Spinal cord (tissue), 10 donors: ENCODE measurements at places on chromosomes 3 and 15.

DNA sequence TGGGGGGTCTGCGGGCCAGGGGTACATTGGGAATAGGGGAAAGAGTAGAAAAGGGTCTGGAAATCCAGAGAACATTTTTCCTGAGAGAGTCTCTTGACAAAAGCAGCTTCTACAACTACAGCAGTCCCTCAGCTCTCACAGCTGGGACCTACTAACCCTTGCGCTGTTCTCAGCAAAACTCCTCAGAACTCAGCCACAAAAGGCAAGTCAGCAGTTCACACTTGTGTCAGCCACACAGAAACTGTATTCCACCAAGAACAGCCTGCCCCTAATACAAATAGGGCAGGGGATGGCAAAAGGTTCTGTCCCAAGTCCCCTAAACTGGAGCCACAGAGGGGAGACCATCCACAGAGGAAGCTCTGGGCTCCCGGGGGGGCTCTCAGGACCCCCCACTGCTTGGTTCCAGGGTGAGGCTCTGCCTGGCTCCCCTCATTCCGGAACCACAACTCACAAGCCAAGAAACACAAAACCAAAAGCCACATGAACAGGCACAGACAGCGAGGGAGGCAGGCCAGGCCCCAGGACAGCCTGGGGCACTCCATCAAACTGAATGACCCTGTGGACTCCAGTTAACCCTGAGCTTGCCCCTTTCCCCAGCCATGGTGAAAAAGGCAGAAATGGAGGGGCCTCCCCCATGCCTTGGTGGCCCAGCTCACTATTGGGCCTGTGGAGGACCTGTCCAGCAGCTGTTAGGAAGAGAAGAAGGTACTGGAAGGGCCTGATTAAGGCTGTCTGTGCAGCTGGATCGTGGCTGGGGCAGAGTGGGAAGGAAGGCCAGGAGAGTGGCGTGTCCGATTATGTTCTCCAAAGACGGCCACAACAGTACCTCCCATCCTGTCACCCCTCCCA is 162.0 kb downstream of the CHSY1 start:
- no peak for DNase-seq

DNA sequence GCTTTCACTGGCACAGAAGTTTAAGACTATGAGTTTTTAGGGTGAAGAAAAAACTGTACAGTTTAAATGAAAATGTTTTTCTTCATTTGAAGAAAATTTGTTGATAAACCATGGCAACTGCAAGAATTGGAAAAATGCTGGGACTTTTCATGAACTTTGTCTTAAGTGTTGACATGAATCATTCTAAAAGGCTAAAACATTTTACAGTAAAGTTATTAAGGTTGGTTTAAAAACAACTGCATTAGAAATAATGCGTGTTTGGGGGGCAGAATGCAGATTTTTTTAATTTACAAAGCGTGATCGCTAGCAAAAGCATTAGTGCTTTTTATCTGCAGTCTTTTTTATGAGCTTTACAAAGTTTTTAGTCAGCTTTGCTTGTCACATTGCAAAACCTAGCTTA is 601.9 kb upstream of the TGFBR2 start:
- DNase-seq = no peak

- DNase-seq = no peak
These were observed 617.5 kb upstream of the CCDC54 start for GRCh38 chr3:106759731-106760130.

- DNase-seq = no peak
These were observed 26.9 kb upstream of the CACNA2D2 start for GRCh38 chr3:50530001-50530970.

DNA sequence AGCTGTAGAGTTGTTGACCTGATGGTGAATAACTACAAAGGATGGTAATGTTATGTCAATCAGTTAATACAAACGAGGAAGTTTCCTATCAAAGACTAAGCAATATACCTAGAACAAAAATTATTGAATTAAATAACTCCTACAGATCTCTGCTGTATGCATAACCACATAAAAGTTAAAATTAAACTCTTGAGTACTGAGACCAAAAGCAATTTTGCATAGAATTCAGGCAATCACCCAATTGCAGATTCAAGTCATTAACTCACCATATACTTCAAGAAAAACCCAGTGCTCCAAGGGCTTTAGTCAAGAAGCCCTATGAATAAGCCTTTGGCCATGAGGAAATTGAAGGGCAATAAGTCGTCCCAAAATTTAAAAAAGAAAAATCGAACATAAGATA is 518.8 kb downstream of the MECOM start:
- DNase-seq = no peak

DNA sequence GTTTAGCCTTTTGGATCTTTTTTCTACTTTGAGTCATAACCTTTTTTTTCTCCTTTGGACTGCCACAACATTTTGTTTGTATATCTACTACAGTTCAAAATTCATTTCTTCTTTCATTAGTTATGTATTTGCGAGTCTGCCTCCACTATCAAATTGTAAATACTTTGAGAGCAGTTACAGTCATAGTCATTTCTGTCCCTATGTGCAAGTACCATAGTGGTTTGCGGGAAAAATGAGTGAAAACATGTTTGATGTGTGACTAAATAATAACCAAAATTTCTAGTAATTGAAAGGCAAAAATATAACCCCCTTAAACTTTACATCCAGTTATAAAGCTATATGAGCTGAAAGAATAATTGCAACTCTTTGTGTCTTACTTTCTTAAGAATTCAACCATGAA is 45.8 kb upstream of the CCDC50 start:
- DNase-seq = no peak

DNA sequence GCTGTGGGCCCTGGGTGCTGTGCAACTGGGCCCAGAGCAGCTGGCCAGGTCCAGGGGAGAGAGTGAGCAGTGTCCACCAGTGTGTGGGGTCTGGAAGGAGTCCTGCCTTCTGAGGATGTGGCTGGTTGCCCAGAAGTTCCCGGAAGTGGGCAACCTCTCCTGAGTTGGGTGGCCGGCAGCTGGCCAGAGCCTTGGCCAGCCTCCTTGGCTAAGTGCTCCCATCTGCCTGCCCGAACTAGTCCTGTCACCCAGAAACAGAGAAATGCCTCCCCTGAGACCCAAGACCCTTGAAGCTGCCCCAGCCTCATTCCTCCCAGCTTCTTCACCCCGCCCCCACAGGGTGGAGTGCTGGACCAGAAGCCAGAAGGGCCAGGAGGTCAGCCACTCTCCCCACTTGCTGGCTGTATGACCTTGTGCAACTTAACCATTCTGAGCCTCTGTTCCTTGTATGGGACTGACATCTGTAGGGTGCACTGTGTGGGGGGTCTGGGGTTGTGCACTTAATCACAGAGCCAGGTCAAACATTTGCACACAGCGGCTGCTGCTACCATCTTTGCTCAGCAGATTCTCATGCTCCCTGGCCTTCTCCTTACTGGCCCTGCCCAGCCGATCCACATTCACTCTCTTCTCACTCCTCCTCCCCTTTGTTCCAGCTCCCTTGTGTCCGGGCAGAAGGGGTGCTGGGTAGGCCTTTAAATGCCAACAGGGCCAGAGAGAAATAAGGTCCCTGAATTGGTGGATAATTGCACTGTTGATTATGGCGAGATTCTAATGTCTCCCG is 7.5 kb upstream of the ALAS1 start:
- no peak for DNase-seq

- no peak for DNase-seq
These were observed 297.0 kb upstream of the LRRFIP2 start for GRCh38 chr3:37471425-37471824.

GRCh38 chr3:24943961-24944360 is 449.3 kb upstream of the THRB start:
- no peak for DNase-seq

DNA sequence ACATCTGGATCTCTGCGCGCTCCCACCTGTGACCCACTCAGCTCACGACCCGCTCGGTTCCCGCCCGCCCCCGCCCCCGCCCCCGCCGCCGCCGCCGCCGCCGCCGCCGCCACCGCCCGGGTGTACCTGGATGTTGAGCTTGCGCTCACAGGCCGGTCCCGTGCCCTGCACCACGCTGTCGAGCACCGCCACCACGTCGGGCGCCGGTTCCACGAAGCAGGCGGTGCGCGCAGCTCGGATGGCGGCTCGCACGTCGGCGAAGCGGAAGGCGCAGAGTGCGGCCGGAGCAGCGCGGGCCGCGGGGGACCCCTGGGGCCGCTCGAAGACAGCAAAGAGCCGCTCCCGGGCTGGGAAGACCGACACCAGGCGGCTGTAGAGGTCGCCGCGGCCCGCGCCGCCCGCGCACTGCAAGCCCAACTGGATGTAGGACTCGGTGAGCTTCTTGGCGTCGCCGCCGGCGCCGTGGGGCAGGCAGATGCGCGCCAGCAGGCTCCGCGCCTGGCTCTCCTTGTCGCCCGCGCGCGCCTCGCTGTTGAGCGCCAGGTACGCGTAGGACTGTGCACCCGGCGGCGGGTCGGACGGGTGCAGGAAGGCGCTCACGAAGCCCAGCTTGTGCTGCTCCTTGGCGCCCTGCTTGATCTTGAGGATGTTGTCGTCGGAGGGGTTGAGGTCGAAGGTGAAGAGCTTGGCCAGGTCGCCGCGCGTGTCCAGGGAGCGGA is 1.1 kb downstream of the PLXND1 start:
- DNase-seq = no peak

DNA sequence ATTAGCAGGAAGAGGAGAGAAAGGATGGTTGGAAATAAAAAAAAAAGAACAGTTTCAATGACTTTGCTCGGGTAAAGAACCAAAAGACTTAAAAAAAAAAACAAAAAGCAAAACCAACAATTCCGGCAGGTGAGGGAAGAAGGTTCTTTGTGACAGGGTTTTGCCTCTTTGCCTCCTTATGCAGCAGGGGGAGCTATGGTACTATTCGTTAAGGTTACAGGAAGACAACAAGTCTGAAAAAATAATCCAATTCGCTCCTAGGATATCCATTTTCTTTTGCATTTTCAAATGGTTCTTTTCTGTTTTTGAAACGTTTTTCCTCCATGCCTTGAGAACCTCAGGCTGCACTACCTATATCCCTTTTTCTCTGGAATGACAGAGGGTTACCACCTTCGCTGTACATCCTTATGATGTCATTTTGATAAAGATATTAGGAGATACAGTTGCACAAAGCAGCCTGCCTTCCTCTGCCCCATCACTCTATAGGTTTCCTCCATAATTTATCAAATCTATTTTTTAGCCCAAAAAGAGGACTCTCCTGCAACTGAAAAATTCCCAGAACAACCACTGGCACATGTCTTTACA is 55.0 kb downstream of the CFAP20DC start:
- peak; percentile 83 for DNase-seq

GRCh38 chr3:45330510-45331295 is 57.7 kb upstream of the LARS2 start:
- no peak for DNase-seq

DNA sequence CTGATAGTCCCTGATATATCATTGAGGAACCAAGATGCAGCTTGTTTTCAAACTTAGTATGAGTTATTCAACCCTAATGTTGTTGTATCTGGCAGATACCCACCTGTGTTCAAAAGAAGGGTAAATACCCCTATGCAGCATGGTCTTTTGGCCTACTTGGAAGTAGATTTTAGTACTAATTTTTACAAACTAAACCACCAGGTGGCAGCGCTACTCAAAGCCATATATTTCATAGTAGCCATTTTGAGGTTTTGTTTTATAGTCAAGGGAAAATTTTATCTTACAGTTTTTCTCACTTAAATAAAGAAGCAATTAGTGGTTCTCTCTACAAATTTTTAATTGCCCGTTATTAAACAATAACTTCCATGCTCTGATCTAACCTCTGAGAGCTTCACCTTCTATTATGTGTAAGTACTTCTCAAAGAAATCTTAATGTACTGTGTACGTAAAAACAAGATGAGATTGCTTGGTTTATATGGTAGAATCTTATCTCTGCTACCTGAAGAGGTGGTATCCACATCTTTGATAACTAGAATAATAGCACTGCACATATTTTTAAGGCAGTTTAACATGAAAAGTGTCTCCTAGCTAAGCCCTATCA is 31.5 kb upstream of the MLF1 start:
- peak; percentile 5 for DNase-seq

DNA sequence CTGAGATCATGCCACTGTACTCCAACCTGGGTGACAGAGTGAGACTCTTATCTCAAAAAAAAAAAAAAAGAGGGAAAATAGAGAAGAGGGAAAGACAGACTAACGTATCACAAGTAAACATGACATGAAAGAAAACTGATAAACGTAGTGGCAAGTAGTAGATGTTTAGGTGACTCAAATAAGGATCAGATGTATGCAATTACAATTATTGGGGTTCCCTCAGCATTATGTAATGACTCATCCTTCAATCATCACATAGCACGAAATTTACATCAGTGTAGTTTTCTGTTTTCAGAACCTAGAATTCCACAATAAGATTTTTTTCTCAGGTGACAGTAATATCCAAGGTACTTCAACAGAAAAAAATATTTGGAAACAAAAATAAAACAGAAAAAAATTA is 46.6 kb downstream of the DPP8 start:
- no peak for DNase-seq

DNA sequence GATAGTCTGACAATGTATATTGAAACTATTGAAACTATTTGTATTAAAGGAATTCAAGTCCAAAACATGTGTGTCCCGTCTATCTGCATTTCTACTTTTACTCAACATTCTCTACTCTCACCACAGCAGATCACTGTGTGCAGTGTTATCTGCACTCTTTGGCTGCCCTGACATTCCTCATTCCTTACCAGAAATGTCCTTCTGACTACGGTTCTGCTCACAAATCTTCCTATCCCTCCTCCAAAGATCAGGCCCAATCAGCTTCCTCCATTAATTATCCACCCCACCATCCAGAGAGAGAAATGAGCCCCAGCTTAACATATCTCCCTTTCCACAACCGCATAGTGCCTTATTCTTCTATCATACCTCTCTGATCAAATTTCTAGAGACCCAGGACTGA is 94.7 kb downstream of the TBL1XR1 start:
- DNase-seq = no peak

GRCh38 chr3:107882881-107883280 is 207.9 kb downstream of the CD47 start:
- DNase-seq = no peak

GRCh38 chr3:118637846-118638245 is 396.8 kb downstream of the IGSF11 start:
- DNase-seq = no peak

DNA sequence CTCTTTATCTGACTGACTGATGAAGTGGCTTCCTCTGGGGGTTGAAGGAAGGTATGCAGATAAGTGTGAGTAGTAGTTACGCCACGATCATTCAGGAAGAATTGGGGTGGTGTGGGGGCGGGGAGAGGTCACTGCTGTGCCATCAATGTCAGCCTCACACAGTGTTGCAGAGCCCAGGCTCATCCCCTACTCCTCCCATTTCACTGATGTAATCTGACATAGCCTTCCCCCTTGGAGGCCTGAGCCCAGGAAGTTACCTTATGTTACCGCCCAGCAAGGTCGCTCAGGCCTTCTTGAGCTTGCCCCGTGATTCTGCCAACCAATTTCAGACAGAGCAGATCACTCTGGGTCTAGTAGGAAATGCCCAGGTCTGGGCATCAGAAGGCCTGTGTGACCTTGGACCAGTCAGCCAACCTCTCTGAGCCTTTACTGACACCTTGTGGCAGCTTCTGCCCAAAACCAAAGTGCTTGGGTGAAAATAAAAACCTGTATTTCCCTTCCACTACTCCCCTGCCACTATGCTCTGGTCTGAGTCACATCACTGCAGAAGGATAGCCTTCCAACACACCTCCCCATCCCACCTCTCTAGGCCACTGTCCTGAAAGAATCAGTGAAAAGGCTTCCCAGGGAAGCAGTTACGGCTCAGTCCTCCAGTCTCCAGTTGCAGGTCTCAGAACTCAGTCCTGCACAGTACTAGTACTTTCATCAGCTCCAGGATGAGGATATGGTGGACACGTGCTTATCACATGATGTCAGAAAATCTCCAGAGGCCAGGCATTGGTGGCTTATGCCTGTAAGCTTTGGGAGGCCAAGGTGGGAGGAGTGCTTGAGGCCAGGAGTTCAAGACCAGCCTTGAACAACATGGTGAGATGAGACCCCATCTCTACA is 28.1 kb upstream of the INSYN1 start:
- DNase-seq = no peak

- no peak for DNase-seq
These were observed 19.1 kb downstream of the LRRC2 start for GRCh38 chr3:46546896-46547440.
